ENCODE measurements at places on chromosomes 13 and 19. TPM values are rescaled to one million over a fixed set of nuclear protein-coding genes. Genes with fewer than 3 reads are reported as not detected.

Gene CGB1
- total RNA-seq, result 0.92 TPM

Gene MEIS3
- 83.4 TPM for total RNA-seq

Gene IGSF23
- not detected for total RNA-seq

Gene CLDND2
- not detected for total RNA-seq

Gene TMEM221
- total RNA-seq, result 0.28 TPM

Gene SCN1B
- total RNA-seq, result 5.7 TPM

Gene ZNF761
- 7.0 TPM for total RNA-seq

Gene CYP2A6
- total RNA-seq, result not detected

Gene CABP5
- not detected for total RNA-seq

Gene TUBA3C
- not detected for total RNA-seq

Gene ACER1
- total RNA-seq, result not detected

Gene HIF3A
- total RNA-seq, result 113 TPM

Gene PSG1
- total RNA-seq, result not detected

Gene ZNF546
- total RNA-seq, result 2.0 TPM

Gene NTN5
- 1.1 TPM for total RNA-seq

Gene AMER2
- total RNA-seq, result not detected

Gene CEACAM8
- total RNA-seq, result not detected

Gene CEACAM7
- total RNA-seq, result not detected

Gene CELF5
- not detected for total RNA-seq

Gene C19orf33
- 2.0 TPM for total RNA-seq

Gene SIGLEC8
- not detected for total RNA-seq

Gene ZNF560
- not detected for total RNA-seq

Gene IQCN
- total RNA-seq, result 2.4 TPM

Gene ESD
- total RNA-seq, result 97.9 TPM

Gene ANKLE1
- total RNA-seq, result 0.57 TPM

Gene GIPR
- 1.3 TPM for total RNA-seq

Gene CLEC4M
- not detected for total RNA-seq

Gene MISP3
- 2.0 TPM for total RNA-seq

Measured in chondrocyte (in vitro differentiated cells).